ENCODE measurements at places on chromosomes 1 and 21. TPM values are rescaled to one million over a fixed set of nuclear protein-coding genes. Genes with fewer than 3 reads are reported as not detected.

Gene AUNIP
- total RNA-seq = 9.4 TPM

DNA sequence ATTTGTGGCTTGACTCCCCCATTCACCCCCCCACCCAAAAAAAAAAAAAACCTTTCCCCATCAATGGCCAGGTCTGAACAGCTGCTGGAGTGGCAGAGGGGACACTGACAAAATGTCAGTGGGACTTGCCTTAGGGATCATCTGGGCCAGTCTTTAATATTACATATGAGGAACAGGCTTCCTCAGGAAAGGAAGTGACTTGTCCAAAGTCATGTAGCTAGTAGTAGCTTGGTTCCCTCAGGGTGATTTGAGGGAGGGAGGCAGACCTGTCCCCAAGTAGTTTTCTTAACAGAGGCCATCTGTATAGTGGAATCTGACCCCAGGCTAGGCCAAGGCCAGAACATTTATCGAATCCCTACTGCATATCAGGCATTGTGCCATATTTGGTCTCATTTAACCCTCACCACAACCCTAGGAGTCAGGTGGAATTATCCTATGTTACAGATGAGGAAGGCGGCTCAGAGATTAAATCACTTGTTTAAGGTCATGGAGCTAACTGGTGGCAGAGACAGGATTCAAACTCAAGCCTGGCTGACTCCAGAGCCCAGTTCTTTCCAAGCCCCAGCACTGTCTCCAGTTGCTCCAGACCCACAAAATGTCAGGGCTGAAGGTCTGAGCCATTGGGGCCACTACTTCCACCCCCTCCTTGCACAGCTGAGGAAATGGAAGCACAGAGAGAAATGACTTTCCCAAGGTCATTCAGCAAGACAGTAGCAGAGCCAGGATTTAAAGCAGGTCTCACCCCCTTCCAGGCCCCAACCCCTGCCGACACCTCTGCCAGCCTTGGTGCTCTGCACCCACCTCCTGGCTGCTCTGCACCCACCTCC lies 10.4 kb downstream of the ZBTB7B start:
- DNase-seq = no peak

DNA sequence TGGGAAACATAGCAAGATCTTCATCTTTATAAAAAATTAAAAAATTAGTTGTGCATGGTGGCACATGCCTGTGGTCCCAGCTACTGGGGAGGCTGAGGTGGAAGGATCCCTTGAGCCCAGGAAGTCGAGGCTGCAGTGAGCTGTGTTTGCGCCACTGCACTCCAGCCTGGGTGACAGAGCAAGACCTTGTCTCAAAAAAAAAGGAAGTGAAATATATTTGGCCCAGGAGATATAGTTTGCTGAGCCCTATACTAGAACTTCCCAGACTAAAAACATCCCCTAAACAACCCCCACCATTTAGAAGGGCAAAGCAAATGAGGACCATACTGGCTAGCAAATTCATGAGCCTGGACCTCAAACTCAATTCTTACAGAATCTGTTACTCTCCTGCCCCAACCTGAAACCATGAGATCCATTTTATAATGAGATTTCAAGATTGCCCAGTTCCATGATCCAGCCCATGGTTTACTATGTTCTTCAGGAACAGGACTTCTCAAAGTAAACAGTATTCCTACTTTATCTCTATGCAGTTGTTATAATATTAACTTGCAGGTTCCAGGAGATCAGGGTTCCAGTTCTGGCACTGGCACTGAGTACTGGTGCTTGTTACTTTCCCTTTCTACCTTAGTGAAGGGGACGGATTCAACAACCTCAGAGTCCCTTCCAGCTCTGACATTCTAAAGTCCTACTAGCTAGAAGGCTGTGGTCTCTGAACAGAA lies 48.9 kb upstream of the TADA1 start:
- DNase-seq = no peak

DNA sequence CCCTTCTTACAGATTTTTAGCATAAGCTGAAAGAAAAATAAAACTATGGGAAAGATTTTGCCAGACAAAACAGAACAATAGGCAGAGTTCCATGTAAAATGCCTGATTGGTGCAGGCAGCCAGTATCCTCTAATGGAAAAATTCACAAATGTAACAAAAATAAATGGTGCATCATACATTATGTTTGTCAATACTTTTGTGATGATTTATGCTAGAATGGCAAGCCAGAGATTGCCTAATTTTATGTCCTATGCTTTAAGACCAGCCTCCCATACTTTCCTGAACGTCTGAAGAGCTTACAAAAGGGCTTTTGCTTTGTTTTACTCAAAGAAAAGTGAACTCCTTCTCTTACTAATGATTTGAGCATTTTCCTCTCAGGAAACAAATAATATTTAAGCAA lies 81.5 kb upstream of the KCNJ15 start:
- no peak for DNase-seq
